ENCODE measurements at places on chromosomes 1 and 21. TPM values are rescaled to one million over a fixed set of nuclear protein-coding genes. Genes with fewer than 3 reads are reported as not detected.

DNA sequence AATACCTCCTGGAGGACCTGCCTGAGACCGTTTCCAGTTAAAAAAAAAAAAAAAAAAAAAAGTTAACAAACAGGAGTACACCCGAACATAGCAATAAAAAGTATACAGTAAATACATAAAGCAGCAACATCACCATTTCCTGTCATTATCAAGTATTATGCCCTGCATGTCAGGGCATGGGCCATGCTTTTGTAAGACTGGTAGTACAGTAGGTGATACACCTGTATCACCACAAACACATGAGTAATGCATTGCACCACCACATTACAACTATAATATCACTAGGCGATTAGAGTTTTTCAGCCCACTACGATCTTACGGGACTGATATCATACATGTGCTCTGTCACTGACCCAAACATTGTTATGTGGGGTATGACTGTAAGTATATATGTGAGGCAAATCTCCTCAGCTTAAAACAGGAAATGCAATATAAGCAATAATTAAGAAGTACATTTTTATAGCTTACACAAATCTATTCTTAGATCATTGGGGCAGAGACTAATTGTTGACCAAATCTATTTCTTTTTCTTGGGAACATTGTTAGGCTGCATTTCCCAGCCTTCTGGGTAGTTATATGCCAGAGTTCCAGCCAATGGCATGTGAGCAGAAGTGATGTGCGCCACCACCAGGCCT is 98.1 kb downstream of the PLD5 start:
- no peak for DNase-seq
- no peaks in the 10 kb centered on the region for H3K36me3 ChIP-seq
- no peak overlapping the region for H3K27ac ChIP-seq
- H3K4me1 ChIP-seq = no peaks in the 10 kb centered on the region
- H3K4me3 ChIP-seq = no peak overlapping the region

DNA sequence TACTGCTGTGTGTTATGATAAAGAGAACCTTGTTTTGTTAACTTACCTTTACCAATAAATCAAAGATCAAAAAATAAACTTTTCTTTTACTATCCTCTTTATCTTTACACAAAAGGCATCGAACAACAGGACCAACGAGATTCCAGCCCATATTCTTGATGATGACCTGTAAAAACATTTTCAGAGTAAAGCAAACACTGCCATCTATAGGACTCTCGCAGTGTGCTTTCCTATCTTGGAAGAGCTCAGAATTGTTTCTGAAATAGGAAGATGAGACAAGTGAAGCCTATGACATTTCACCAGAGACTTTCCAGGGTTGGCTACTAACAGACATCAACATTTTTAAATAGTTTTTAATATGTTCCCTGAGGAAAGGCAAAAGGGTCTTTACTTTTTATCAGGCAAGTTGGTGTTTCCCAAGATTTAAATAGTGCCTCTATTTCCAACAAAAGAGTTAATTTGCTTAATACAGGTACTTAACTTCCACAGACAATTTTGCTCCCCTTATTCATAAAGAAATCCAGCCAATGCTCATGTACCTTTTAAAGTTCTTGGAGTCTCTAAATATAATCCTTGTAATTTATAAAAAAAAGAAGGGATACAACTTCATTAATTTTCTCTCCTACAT is 7.3 kb downstream of the GLMN start:
- no peaks in the 10 kb centered on the region for H3K27me3 ChIP-seq
- H3K27ac ChIP-seq = no peak overlapping the region
- peaks cover 11% of the 10 kb centered on the region for H3K36me3 ChIP-seq
- H3K4me1 ChIP-seq = no peaks in the 10 kb centered on the region
- no peak overlapping the region for H3K4me3 ChIP-seq

DNA sequence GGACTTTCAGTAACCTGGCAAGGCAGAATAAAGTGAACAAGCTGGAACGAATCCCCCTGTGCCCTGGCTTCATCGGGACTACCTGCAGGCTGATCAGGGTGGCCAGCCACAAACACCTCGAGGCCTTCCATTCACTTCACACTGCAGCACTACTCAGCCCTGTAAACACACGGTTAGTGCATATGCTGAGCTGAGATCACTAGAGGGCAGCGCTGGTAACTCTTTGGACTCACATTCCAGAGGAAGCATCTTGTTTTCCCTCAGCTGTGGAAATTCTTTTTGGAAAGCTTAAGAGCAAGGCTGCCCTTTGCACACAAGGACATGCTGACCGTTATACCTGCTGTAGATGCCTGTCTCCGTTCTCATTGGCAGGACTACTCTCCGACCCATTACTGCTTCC is 32.1 kb downstream of the PCSK9 start:
- peak; percentile 18 for DNase-seq
- no peaks in the 10 kb centered on the region for H3K4me1 ChIP-seq
- H3K27ac ChIP-seq = no peak overlapping the region
- H3K36me3 ChIP-seq = peaks cover 53% of the 10 kb centered on the region

- no peaks in the 10 kb centered on the region for H3K4me1 ChIP-seq
- no peaks in the 10 kb centered on the region for H3K27me3 ChIP-seq
- H3K36me3 ChIP-seq = no peaks in the 10 kb centered on the region
- no peak overlapping the region for H3K4me3 ChIP-seq
- H3K27ac ChIP-seq = no peak overlapping the region
Observed at GRCh38 chr1:226643611-226644540, 95.2 kb downstream of the ITPKB start.

- DNase-seq = no peak
- no peak overlapping the region for H3K27ac ChIP-seq
- H3K27me3 ChIP-seq = no peaks in the 10 kb centered on the region
- H3K4me1 ChIP-seq = no peaks in the 10 kb centered on the region
- H3K4me3 ChIP-seq = no peak overlapping the region
Observed at GRCh38 chr1:78080767-78081166, 35.0 kb downstream of the GIPC2 start.

DNA sequence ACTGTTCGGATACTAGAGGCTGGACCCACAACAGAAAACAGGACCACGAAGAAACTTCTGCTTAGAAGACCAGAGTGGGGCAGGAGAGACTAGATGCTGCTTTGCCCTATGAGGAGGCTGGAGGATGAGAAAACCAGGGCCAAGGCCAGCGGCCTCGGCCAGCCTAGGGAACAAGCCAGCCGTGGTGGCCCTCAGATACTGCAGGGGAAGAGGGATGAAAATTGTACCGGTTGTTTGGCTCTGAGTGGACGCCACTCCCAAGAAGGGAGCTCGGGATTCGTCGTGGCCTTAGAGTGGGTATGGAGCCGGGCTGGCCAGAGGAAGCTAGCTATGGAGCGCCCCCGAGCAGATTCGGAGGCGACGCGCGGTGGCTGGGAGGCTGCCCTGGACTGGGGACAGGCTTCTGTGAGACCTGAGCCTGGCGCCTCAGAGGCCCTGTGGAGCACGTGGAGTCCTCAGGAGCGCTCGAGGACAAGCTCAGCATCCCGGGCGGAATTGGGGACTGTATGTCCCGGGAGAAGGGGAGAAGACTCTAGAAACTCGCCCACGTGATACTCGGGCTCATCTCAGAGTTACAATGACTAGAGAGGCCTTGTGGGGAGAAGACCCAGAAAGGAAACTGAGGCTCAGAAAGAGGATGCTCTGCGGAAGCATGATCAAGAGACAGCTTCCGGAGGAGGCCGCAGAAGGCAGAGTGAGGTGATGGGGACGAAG is 2.8 kb downstream of the PRRX1 start:
- no peak overlapping the region for H3K27ac ChIP-seq
- no peaks in the 10 kb centered on the region for H3K36me3 ChIP-seq
- H3K27me3 ChIP-seq = peaks cover 10% of the 10 kb centered on the region
- peak overlapping the region; percentile 54 for H3K4me3 ChIP-seq
- H3K4me1 ChIP-seq = 0 out of 2 replicates have a peak, but pooled peaks cover 3% of the 10 kb centered on the region
- DNase-seq = no peak

DNA sequence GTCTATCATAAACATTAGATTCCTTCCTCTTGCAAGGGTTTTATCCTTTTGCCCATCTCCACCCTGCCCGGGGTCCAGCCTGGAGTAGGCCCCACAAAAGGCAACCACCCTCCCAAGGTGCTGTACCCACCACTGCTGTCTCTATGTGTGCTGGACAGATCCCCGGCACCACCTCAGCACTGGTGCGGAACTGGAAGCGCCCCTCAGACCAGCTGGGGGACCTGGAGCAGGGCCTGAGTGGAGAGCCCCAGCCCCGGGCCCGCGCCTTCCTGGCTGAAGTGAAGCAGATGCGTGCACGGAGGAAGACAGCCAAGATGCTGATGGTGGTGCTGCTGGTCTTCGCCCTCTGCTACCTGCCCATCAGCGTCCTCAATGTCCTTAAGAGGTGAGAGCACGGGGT is 5.9 kb downstream of the HCRTR1 start:
- no peaks in the 10 kb centered on the region for H3K36me3 ChIP-seq
- peaks cover 5% of the 10 kb centered on the region for H3K27me3 ChIP-seq
- no peaks in the 10 kb centered on the region for H3K4me1 ChIP-seq
- H3K27ac ChIP-seq = no peak overlapping the region
- H3K4me3 ChIP-seq = no peak overlapping the region
- no peak for DNase-seq

GRCh38 chr1:156080241-156080862 is 1.9 kb downstream of the MEX3A start:
- no peaks in the 10 kb centered on the region for H3K27me3 ChIP-seq
- H3K27ac ChIP-seq = peak overlapping the region; percentile 68
- no peaks in the 10 kb centered on the region for H3K36me3 ChIP-seq
- peak overlapping the region; percentile 74 for H3K4me3 ChIP-seq
- no peak for DNase-seq
- H3K4me1 ChIP-seq = peaks cover 17% of the 10 kb centered on the region

- DNase-seq = no peak
- H3K4me1 ChIP-seq = no peaks in the 10 kb centered on the region
- no peak overlapping the region for H3K4me3 ChIP-seq
- no peaks in the 10 kb centered on the region for H3K36me3 ChIP-seq
Observed at GRCh38 chr1:78171736-78172590, 126.2 kb downstream of the GIPC2 start.

DNA sequence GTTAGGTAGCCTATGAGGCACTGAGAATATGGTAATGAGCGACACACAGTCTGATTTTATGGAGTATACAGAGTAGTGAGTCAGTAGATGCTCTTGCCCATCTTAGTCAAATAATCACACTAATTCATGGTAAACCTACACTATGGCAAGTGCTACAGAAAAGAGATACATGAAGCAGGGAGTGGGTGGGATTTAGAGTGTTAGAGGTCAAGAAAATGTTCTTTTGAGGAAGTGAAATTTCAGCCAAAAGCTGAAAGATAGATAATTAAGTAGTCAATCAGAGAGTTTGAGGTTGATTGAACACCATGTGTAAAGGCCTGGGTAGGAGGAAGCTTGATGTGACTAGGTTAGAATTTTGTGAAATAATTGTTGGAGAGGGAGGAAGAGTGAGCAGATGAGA is 14.7 kb downstream of the MDM4 start:
- H3K4me3 ChIP-seq = no peak overlapping the region
- H3K27me3 ChIP-seq = no peaks in the 10 kb centered on the region

DAB1 gene
- total RNA-seq = 0.05 TPM

SLAMF6 gene
- total RNA-seq = not detected

TNFRSF25 gene
- 7.0 TPM for total RNA-seq

CD1D gene
- not detected for total RNA-seq

S100A14 gene
- 0.57 TPM for total RNA-seq

PRDX6 gene
- 157 TPM for total RNA-seq

RHCE gene
- total RNA-seq = not detected

SYT2 gene
- 0.03 TPM for total RNA-seq

MPL gene
- total RNA-seq = not detected

ZNF683 gene
- total RNA-seq = not detected

TFF3 gene
- total RNA-seq = 8.9 TPM

CFAP74 gene
- not detected for total RNA-seq

Measured in Panc1 (cell line).